ENCODE measurements at places on chromosomes 13 and 19.

GRCh38 chr19:51651216-51651846 lies 4.7 kb upstream of the SIGLEC14 start:
- peak; percentile 42 for DNase-seq

- DNase-seq: no peak
Observed at GRCh38 chr13:107817647-107818287, 397.6 kb downstream of the LIG4 start.

- DNase-seq: no peak
Observed at GRCh38 chr13:24684600-24684998, 4.4 kb downstream of the ATP12A start.

DNA sequence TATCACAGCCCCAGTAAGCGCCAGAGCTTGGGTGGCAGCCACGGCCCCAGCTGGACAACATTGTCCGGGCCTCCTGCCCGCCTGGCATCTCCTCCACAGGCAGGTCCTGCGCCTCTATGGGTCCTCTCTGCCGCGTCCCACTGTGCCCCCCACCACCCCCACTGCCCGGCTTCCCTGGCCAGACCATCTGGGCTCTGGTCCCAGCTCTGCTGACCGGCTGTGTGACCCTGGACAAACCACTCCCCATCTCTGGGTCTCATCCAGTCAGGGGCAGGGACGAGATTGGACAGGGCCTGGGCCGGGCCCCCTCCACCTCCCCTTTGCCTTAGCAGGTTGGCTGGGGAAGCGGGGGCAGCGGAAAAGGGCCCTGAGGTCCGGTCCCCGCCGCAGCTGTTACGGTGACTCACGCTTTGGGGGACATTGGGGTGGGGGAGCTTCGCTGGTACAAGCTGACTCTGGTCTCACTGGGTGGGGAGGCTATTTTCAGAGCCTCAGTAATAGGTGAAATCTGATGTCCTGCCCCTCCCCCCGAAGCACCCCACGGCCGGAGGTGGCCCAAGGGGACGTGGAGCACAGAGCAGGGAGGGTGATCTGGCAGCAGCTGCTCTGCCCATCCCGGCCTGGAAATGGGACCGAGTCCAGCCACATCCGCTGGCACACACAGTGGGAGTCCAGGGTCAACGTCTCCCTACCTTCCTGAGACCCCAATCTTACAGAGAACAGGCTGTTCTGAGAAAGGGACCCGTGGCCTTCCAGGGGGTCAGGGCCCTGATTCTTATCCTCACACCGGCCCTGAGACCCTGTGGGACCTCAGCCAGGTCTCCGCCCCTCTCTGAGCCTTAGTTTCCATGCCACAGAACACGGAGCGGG lies 9.1 kb downstream of the NFIC start:
- DNase-seq: no peak

GRCh38 chr19:33240181-33240771 lies 14.6 kb upstream of the SLC7A10 start:
- no peak for DNase-seq

GRCh38 chr19:3556978-3557460 lies 367 bp downstream of the MFSD12 start:
- DNase-seq: peak; percentile 51

- DNase-seq: no peak
Observed at GRCh38 chr13:87172166-87172835, 498.9 kb upstream of the SLITRK5 start.

GRCh38 chr13:75327135-75327510 lies 154.8 kb downstream of the TBC1D4 start:
- DNase-seq: no peak

DNA sequence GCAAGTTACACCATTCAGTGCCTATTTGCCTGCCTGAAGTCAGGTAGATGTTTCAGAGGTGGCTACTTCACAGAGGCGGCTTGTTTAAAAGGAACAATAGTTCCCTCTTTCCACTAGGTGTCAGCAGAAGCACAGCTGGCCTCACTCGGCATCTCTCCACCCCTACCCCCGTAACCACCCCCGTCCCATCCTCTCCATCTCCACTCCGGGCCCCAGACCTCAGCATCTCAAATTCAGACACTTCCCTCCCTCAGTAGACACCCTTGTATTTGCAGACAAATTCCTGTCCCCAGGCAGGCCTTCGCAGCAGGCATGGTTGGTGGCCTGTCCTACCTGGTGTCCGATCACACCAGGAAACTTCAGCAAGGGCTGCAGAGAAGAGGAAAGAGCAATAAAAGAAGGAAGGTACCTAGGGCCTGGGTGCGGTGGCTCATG lies 9.1 kb upstream of the DPP9 start:
- peak; percentile 67 for DNase-seq

GRCh38 chr13:97165502-97166425 lies 56.4 kb upstream of the MBNL2 start:
- DNase-seq: no peak

DNA sequence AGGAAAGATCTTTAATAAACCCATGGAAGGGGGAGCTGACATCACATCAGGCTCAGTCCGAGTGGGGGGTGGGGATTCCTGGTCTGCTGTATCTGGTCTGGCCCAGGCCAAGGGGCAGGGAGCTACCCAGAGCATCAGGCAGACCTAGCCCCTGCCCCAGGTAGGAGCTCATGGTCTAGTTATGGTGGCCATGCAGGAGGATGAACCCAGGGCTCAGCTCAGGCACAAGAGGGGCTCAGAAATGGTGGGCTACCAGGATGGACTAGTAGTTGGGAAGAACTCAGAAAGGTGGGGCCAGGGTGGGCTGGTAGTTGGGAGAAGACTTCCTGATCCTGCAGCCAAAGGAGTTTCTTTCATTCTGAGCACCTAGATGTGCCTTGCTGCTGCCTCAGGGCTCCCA lies 14.3 kb downstream of the VSTM2B start:
- DNase-seq: no peak

DNA sequence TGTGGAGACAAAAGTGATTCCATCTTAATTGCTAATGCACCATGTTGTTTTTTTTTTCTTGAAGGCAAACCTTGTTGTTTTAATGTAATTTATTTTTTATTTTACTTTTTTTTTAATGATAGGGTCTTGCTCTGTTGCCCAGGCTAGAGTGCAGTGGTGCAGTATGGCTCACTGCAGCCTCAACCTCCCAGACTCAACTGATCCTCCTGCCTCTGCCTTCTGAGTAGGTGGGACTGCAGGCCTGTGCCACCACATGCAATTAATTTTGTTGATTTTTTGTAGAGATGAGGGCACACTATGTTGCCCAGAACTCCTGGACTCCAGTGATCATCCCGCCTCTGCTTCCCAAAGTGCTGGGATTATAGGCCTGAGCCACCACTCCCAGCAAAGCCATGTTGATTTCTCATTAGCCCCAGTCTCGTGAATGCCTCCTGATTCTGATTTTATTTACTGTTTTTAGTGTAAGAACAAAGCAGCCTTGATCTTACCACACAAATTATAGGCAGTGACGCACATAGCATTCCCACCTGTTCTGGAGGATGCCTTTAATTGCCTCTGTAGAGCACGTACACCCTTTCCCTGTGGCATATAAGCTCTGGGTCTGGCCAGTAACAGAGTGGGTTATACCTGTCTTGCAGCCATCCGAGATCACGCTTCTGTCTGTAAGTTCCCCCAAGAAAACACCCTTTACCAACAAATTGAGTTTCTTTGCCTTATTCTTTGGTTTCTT lies 150.4 kb downstream of the GGACT start:
- no peak for DNase-seq

DNA sequence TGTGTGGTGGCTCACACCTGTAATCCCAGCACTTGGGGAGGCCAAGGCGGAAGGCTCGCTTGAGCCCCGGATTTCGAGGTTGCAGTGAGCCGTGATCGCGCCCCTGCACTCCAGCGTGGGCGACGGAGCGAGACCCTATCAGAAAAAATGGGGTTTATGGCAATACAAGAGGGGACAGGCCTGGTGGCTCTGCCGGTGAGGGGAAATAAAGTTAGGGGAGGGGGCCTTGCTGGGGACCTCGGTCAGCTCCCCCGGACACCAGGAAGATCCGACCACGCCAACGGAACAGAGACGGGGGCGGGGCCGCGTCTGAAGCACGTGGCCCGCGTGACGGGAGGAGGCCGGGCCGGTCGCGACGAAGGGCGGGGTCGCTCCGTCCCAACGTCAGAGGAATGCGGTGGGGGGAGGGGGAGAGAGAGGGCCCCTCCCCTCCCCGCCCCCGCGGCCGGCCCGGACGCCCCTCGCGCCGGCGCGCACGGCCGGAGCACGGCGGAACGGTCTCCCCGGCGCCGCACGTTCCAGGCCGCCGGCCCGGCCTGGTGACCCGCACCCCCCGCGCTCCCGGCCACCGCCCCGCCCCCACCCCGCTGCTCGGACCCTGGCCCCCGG lies 1.9 kb upstream of the HNRNPL start:
- DNase-seq: peak; percentile 90

DNA sequence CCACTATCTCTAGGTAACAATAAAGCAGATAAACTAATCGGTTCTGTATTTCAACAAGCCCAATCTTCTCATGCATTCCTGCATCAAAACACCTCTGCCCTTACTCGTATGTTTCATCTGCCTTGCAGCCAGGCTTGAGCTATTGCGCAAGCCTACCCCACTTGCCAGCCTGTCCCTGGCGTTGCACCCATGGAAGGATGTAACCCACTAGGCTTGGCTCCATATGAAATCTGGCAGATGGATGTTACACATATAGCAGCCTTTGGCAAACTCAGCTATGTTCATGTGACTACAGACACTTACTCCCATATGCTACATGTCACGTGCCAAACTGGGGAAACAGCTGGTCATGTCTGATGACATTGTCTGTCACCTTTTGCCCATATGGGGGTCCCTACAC lies 11.9 kb upstream of the ZNF549 start:
- DNase-seq: no peak

GRCh38 chr13:74243637-74244526 lies 109.7 kb upstream of the KLF12 start:
- no peak for DNase-seq

DNA sequence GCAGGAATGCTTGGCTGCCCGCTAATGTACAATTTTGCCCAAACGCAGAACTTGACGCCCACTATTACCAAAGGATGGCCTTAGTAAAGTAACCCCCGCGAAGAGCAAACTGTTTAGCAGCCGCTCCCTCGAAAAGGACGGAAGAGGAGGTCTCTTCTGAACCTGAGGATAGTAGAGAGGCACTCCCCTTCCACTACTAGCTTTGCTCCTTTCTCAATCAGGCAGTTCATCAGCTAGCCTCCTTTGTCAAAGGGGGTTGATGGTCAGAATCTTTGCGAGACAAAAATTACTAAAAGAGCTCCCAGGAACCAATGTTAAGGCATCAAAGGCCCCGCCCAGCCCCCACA lies 534 bp downstream of the CAB39L start:
- DNase-seq: no peak

- DNase-seq: no peak
Observed at GRCh38 chr13:79519255-79519654, 38.3 kb downstream of the NDFIP2 start.

GRCh38 chr19:23972161-23972560 lies 57.5 kb downstream of the ZNF726 start:
- no peak for DNase-seq

DNA sequence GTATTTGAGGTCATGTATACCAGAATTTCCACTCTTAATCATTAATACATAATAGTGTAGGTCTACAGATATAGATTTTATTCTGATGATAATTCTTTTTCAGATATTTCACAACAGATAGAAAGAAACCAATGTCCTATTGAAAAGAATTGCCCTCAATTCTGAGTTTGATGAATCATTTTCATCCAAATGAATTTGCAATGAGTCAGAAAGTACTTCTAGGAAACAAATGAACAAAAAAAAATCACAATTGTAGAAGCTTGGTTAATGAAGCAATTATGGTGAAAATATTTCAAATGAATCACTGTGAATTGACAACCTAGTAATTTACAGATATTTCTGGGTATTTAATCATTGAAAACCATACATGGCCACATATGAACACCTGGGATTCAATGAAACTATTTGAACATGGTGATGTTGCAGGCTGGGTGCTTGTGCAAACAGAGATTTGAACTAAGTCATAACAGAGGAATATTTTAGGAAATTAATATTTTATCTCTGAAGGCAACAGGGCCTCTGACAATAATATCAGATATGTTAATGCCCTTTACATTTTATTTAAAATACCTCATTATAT lies 360.9 kb downstream of the SLITRK5 start:
- no peak for DNase-seq

- DNase-seq: no peak
Observed at GRCh38 chr19:16458391-16459341, 13.1 kb downstream of the EPS15L1 start.

GRCh38 chr13:32126756-32127155 lies 95.2 kb downstream of the FRY start:
- DNase-seq: no peak

DNA sequence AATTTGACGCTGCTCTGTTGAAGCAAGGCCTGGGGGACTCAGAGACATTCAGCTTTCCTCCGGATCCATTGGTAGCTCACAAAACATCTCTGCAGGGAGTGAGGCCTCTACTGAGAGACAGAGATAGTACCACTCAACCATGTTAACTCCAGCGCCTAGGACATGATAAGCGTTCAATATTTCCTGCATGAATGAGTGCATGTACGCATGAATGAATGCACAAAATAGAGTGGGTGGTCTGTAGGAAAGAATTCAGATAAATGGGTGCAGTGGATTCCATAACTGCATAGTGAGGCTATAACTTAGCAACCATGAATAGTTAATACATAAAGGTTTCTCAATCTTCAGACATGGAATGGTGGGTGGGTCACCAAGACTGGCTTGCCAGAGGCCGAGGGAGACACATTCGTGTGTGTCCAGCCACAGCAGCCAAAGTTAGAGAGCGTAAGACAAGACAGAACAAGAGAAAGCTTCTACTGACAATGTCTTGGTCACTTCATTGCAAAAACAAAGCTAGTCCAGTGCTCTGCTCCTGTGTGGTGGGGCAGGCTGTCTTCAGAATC lies 36.3 kb upstream of the RCBTB2 start:
- DNase-seq: no peak

GRCh38 chr19:10114651-10115391 lies 3.3 kb downstream of the P2RY11 start:
- no peak for DNase-seq

- DNase-seq: no peak
Observed at GRCh38 chr19:17529239-17530158, 18.1 kb downstream of the PGLS start.

- no peak for DNase-seq
Observed at GRCh38 chr19:15452111-15453047, 2.6 kb upstream of the WIZ start.

DNA sequence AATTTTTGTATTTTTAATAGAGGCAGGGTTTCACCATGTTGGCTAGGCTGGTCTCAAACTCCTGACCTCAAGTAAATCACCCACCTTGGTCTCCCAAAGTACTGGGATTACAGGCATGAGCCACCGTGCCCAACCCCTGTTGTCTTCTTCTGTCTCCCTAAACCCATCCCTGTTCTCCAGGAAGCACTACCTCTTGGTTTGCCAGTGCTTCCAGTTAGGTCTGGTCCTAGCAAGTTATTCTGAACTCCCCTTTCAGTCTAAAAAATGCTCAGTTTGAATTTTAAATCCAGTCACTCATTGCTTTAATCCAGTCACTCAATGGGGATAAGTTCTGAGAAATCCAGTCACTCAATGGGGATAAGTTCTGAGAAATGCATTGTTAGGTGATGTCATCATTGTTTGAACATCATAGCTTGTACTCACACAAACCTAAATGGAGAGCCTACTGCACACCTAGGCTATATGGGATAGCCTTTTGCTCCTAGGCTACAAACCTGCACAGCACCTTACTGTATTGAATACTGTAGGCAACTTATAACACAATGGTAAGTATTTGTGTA lies 8.0 kb upstream of the ATP4A start:
- no peak for DNase-seq

All from CD4-positive, alpha-beta T cell treated with Interferon gamma for 1 hour (primary cell).